Heart left ventricle (tissue), 16 donors: ENCODE measurements at places on chromosomes 4 and X. TPM values are rescaled to one million over a fixed set of nuclear protein-coding genes. Genes with fewer than 3 reads are reported as not detected.

GRCh38 chrX:16882169-16882568 is 12.0 kb upstream of the RBBP7 start:
- DNase-seq = peak; percentile 12

Gene TMEM144
- polyA plus RNA-seq = 8.0 TPM

Gene RAB9B
- 8.3 TPM for polyA plus RNA-seq

Gene GUCY1A1
- polyA plus RNA-seq = 7.7 TPM

Gene NDST4
- not detected for polyA plus RNA-seq

- DNase-seq = no peak
Observed at GRCh38 chrX:111615227-111615626, 65.7 kb upstream of the ALG13 start.

- peak; percentile 44 for DNase-seq
Observed at GRCh38 chr4:140052050-140052449, 101.9 kb downstream of the MAML3 start.

- peak; percentile 39 for DNase-seq
Observed at GRCh38 chr4:173835903-173836302, 305.9 kb upstream of the HAND2 start.

Gene MSX1
- 2.2 TPM for polyA plus RNA-seq

GRCh38 chr4:79917246-79917645 is 155.8 kb downstream of the ANTXR2 start:
- DNase-seq = peak; percentile 29

Gene MMRN1
- polyA plus RNA-seq = 1.6 TPM

- DNase-seq = no peak
Observed at GRCh38 chr4:53732661-53733060, 141.4 kb upstream of the LNX1 start.

Gene F8A2
- polyA plus RNA-seq = not detected

GRCh38 chr4:1716065-1716945 is 4.2 kb upstream of the SLBP start:
- no peak for DNase-seq

GRCh38 chr4:115844180-115844579 is 730.8 kb upstream of the NDST4 start:
- DNase-seq = no peak
